Large intestine (tissue), 12 donors: ENCODE measurements at places on chromosomes 1 and 21. TPM values are rescaled to one million over a fixed set of nuclear protein-coding genes. Genes with fewer than 3 reads are reported as not detected.

C1orf116 gene
- polyA plus RNA-seq = 45.7 TPM

ZSCAN20 gene
- polyA plus RNA-seq = 2.4 TPM

KRTAP10-7 gene
- not detected for polyA plus RNA-seq

TPRG1L gene
- 81.6 TPM for polyA plus RNA-seq

OLIG1 gene
- 0.01 TPM for polyA plus RNA-seq

- DNase-seq = no peak
These were observed 24.9 kb downstream of the CNIH3 start for GRCh38 chr1:224641030-224641429.

- DNase-seq = no peak
These were observed 7.6 kb downstream of the DNTTIP2 start for GRCh38 chr1:93871366-93871765.

- peak; percentile 90 for DNase-seq
These were observed at the start of gene IFNLR1 for GRCh38 chr1:24186993-24187790. IFNLR1 (minus strand) TSS chr1:24187289; CDS start chr1:24187248, 41 bp downstream.

- DNase-seq = no peak
These were observed 37.8 kb upstream of the FMOD start for GRCh38 chr1:203388683-203389082.

GRCh38 chr1:24912376-24913273 lies 17.5 kb downstream of the RUNX3 start:
- DNase-seq = no peak

- no peak for DNase-seq
These were observed 511.4 kb upstream of the B3GALT2 start for GRCh38 chr1:193697776-193698175.

GRCh38 chr1:18299441-18300338 lies 181.0 kb upstream of the KLHDC7A start:
- DNase-seq = no peak

GRCh38 chr1:205251576-205251975 lies 23.8 kb downstream of the TMCC2 start:
- DNase-seq = no peak

DNA sequence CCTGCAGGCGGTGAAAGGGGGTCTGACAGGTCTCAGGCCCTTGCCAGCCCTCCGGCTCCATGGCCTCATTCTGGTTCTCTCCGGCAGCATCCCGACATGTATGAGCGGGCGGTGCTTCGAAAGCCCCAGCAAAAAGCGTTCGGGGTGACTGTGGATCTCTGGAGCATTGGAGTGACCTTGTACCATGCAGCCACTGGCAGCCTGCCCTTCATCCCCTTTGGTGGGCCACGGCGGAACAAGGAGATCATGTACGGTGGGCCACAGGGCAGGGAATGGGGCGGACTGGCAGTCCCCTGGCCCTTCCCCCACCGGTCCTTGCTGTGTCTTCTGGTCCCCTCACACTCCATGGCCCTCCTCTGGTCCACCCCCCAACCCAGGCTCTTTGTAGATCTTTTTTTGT lies 6.3 kb downstream of the IKBKE start:
- DNase-seq = no peak

GRCh38 chr1:94302497-94302896 lies 65.1 kb upstream of the ARHGAP29 start:
- no peak for DNase-seq

DNA sequence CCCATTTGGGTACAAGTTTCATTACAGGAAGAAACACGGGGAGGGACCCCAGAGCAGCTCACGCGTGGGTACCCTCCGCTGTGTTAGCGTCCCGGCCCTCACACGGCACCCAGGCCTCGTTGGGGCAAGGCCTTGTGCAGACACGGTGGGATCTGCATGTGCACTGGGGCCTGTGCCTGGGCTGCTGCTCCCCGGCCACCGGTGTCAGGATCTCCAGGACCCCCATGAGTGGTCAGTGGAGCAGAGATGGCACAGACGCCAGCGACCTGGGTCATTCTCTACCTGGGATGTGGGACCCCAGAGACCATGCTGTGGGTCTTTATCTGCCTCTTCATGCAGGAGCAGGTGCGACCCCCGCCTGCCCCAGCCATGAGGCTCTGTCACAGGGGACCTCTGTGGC lies 5.4 kb upstream of the SAMD11 start:
- DNase-seq = no peak

DNA sequence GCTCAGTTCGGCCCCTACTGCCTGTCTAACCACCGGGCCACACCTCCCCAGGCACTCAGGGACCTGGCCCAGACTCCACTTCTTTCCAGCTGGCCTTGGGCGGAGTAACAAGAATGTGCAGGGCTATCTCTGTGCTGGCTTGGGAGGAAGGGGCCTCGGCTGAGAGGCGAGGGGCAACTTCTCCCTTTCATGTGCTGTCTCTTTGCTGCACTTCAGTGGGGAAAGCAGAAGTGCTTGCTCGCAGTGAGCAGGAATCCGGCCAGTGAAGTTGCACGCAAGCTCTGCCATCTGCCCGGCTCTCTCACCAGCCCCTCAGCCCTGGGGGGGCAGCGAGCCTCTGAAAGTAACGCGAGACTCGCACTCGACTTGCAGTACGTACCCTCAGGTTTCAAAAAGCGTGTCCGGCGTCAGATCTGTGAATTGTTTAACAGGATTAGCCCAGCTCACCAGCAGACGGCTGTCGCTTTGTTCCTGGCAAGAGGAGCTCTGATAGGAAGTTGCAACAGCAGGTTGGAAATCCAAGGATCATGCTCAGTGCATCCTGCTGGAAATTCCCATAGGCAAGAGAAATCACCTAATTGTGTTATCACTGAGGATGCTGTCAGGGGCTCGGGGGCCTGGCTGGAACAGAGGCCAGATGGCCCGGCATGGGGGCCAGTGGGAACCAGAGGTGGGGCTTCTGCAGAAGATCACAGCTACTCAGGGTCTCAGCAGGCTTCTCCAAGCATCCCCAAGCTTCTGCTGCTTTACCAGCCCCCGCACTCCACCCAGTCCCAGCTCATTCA lies 221.1 kb downstream of the NPHP4 start:
- DNase-seq = peak; percentile 29

DNA sequence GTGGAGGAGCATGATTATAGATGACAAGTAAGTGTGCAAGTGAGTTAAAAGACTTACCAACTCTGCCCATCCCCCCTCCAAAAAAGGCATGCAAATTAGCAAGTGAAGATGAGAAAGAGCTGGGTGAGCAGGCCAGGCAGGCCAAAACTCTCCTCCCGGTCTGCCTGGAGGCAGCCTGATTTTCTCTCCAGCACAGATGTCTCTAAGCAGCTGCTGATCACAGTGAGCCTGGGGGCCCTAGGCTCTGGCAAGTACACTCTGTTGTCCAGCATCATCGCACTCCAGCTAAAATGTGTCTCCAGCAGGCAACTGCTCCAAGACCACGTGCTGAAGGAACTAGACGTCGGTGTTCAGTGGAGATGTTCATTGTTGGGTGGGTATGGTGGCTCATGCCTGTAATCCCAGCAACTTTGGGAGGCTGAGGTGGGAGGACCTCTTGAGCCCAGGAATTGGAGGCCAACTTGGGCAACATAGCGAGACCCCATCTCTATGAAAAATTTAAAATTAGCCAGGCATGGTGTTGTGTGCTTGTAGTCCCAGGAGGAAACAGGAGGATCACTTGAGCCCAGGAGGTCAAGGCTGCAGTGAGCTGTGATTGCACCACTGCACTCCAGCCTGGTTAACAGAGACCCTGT lies 56.7 kb upstream of the PUM1 start:
- DNase-seq = no peak

- no peak for DNase-seq
These were observed 16.5 kb downstream of the SPOCD1 start for GRCh38 chr1:31799196-31799894.

DNA sequence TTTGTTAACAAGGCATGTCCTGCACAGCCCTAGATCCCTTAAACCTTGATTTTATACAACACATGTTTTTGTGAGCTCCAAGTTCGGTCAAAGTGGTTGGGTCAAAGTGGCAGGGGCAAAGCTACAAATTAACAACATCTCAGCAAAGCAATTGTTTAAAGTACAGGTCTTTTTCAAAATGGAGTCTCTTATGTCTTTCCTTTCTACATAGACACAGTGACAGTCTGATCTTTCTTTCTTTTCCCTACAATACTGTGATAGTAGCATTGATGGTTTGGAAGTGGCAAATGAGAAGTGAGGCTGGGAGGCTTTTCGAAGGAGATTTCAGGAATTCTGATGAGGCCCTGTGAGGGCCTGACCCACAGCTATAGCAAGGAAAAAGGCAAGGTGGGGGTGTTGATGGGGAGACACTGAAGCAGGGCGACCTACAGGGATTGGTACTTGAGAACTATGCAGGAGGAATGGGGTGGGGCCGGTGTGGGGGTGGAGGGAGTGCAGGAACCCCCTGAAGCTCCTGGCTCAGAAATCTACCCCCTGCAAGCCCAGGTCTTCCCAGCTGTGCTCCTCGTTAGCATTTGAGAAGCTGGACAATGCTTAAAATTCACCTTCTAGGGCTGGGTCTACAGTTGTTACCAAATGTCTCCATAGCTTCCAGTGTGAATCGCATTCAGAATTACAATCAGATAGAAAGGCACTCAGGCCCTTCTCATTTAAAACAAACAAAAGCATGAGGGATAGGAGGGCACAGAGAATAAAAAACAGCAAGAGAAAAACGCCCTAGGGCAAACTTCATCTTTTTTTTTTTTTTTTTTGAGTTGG lies 102.6 kb upstream of the PPM1J start:
- DNase-seq = no peak
